ENCODE measurements at places on chromosomes 12 and 14.
A peak's percentile ranks its signal among the peaks of the same experiment; 100 is the strongest.

DNA sequence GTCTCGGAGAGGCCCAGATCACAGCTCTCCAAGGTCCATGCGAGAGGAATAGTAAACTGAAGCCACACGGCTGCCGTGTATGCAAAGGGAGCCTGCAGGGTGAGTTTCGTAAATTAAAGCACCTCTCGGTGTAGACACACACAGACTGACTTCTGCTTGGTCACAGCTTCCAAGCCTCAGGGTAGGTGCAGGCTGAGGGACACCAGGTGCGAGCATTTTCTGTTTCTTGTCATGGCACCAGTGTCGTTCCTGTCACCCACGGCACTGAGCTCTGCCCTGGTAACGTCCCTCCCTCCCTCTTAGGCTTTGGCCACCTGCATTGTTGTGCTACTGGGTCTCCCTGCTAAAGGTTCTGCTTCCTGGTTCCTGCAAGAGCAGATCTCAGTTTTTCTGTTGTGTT is 76.2 kb upstream of the DYNC1H1 start:
- peak; percentile 8 for DNase-seq

- DNase-seq = no peak
These were observed 228.2 kb upstream of the PPFIA2 start for GRCh38 chr12:81987371-81987770.

GRCh38 chr14:90383731-90384542 is 12.9 kb upstream of the CALM1 start:
- peak; percentile 78 for DNase-seq

- no peak for DNase-seq
These were observed 74.8 kb downstream of the HECTD4 start for GRCh38 chr12:112307317-112308011.

DNA sequence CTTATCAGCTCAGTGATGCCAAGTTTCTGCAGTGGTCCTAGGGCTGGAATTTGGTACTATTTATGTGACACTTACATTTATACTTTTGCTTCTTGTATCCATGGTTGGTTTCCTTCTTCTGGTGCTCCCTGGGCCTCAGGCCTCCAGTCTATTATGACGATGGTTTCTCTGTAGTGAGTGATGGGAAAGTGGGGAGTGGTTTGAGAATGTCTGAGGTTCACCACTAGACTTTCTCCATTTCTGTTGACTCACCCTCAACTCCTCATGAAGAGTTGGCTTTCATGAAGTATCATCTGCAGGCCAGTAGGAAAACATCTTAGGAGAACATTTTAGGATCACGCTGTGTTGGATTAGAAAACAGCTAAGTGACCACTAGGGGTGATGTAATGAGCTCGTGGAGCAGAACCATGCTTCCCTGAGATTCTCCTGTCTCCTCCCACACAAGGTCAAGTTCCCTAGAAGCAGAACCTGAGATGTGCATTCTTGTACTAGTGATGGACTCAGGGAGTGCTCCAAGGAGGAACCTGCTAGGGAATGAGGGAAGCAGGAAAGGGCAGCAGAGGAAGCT is 32.1 kb downstream of the RPH3A start:
- no peak for DNase-seq

DNA sequence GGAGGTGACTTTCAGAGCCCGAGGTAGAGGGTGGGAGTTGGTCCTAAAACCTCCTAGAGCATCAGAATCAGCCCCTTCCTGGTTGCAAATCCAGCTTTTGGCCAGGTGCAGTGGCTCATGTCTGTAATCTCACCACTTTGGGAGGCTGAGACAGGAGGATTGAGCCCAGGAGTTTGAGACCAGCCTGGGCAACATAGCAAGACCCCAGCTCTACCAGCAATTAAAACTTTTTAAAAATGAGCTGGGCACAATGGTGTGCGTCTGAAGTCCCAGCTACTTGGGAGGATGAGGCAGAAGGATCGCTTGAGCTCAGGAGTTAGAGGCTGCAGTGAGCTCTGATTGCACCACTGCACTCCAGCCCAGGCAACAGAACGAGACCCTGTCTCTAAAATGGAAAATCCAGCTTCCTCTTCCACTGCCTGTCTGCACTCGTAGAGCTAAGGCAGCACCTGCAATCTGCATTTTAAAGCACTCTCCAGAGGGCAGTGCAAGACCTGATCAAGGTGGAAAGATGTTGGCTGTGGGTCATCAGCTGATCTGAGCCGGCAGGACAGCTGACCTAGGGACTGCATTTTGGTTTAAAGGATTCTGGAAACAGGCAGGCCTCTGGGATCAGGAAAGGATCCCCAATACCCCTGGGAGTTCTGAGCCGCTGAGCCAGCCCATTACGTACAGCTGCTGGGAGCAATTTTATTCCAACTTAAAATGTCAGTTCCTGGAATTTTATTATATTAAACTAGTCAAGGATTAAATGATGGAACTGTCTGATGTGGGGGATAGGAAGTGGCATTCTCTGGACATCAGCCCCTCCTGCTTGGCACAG is 1.8 kb upstream of the TESC start:
- DNase-seq = peak; percentile 29

- DNase-seq = no peak
These were observed 8.1 kb downstream of the AVIL start for GRCh38 chr12:57810450-57810849.

- no peak for DNase-seq
These were observed 170.1 kb downstream of the ADGRD1 start for GRCh38 chr12:131123817-131124216.

DNA sequence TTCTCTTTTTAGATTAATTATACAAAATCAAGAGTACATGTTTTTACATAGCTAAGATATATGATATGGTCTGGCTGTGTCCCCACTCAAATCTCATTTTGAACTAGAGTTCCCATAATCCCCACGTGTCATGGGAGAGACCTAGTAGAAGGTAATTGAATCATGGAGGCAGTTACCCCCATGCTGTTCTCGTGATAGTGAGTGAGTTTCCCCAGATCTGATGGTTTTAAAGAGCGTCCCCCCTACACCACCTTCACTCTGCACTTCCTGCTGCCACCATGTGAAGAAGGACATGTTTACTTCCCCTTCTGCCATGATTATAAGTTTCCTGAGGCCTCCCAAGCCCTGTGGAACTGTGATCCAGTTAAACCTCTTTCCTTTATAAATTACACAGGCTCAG is 21.4 kb upstream of the DRAM1 start:
- DNase-seq = no peak

GRCh38 chr12:3216726-3217682 is 139.8 kb downstream of the TSPAN9 start:
- no peak for DNase-seq

DNA sequence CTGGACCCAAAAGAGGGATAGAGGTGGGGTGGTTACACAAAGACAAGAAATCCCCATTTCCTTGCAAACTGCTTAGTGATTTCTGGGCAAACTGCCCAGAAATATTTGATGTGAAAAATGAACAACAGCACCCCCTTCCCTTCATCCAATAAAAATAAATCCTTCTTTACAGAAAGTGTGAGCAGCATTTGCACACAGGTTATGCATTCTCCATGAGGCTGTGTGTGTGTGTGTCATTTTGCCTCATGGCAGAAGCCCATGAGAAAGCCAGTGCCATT is 17.2 kb upstream of the NRXN3 start:
- no peak for DNase-seq

DNA sequence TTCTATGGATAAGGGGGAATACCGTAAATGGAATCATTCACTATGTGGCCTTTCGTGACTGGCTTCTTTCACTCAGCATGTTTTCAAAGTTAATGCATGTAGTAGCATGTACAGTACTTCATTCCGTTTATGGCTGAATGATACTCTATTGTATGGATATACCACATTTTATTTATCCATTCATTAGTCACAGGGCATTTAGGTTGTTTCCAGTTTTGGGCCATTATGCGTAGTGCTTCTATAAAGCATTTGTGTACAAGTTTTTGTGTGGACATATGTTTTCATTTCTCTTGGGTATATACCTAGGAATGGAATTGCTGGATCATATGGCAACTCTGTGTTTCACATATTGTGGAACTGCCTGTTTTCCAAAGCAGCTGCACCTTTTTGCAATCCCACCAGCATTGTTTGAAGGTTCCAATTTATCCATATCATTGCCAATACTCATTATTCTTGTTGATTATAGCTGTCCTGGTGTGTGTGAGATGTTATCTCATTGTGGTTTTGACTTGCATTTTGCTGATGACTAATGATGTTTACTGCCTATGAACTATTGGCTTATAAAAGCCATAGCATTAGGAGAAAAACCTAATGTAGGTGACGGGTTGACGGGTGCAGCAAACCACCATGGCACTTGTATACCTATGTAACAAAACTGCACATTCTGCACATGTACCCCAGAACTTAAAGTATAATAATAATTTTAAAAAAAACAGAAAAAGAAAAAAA is 45.5 kb downstream of the ATF7IP start:
- DNase-seq = no peak

DNA sequence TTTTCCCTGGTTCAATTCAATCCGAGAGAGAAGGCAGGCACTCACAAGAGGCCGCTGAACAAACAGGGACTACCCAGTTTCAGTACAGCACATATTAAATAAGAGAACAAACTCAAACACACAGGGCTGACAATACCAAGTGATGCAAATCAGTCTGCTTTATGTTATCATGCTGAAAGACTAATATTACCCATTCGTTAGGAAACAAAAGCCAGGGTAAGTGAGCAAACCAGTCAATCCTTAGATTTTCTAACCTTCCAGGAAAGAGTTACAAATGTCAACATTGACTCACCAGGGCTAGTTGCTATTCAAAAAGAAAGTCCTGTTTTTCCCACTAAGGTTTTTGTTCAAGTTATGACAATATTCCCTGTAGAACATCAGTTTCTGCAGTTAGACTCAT is 246.2 kb downstream of the C12orf42 start:
- no peak for DNase-seq

- DNase-seq = peak; percentile 77
These were observed 1.1 kb upstream of the BCL11B start for GRCh38 chr14:99272899-99273765.

DNA sequence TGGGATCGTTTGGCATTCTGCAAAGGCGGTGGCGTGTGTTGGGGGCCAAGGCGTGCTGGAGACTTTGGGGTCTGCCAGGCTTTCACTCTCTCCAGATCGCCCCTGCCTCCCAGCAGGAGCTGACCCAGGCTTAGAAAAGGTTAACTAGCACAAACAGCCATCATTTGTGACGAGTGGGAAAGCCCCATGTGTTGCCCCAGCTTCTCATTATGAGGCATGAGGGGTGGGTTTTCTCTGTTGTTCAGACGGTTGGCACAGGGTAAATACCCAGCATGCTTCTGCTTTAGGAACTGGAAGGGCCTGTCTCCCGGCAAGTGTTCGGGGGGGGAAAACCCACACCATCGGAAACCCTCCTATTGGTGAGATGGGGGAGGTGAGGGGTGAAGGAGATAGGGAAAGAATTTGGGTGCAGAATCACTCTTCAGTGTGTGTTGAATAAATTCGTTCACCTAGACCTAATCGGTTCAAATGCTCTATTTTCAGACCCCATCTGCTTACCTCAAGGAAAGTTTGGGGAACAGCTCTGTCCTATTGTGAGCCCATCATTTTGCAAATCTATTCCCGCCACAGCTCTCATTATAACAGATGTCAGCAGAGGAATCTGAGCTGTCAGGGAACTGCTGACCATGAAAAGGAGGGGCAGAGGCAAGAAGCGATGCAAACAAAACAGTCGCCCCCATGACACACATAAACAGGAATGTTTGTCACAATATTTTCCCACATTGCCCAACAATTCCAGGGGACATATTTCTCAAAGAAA is 34.7 kb upstream of the C12orf42 start:
- no peak for DNase-seq

DNA sequence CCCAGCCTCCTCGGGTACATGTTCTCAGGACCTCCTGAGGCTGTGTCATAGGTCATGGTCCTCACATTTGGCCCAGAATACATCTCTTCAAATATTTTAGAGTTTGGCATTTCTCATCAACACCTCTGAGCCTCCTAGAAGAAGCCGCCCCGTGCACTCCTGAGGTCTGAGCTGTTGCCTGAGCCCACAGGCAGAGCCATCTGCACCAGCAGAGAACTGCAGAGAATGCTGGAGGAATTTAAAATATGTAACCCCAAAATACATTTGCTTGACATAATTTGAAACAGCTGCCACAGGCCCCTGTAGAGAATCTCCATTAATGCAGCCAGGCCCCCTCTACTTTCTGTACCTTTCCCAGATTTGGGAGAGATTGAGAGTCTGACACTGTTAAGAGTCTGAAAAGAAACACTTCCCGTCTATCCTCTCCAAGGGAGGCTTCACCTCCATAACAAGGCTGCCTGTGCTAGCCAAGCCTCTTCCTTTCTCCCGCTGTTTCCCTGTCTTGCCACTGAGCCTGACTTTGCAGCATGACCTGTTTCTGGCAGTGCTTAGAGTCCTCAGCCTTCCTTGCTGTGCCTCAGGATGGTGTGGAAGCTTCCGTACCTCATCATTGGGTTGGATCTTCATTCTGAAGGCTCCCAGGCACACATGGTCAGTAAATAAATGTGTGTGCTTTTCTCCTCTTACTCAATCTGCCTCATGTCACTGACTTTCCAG is 95.4 kb upstream of the SFSWAP start:
- no peak for DNase-seq

DNA sequence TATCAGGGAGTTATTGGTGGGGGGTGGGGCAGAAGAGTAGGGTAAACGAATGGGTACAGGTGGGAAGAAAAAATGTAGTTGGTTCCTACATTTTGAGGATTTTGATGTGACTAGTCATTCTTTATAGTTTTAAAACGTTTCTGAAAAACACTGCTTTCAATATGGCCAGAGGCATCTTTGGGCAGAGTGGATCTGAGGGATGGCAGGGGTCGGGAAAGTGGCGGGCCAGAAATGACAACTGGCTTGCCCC is 527 bp upstream of the ATP23 start:
- no peak for DNase-seq

GRCh38 chr14:49962621-49963020 is 69.7 kb downstream of the ARF6 start:
- no peak for DNase-seq

DNA sequence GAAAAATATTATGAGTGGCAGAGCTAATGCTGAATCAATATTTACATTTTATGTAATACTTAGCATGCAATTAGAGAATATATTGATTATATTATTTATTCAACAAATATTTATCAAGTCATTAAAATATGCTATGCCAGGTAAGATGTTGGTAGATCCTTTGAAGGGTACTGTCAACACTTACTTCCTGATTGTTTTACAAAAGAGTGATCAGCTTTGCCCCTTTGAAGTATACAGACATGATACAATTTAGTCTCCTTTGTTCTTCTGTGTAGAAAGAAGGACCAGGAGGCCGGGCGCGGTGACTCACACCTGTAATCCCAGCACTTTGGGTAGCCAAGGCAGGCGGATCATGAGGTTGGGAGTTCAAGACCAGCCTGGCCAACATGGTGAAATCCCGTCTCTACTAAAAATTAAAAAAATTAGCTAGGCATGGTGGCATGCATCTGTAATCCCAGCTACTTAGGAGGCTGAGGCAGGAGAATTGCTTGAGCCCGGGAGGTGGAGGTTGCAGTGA is 73.9 kb upstream of the IFNG-AS1 start:
- no peak for DNase-seq

Data from ELF-1 (cell line).